CD4-positive, alpha-beta T cell treated with Interleukin-4 for 1 hour (primary cell): ENCODE measurements at places on chromosomes 11 and 22.

DNA sequence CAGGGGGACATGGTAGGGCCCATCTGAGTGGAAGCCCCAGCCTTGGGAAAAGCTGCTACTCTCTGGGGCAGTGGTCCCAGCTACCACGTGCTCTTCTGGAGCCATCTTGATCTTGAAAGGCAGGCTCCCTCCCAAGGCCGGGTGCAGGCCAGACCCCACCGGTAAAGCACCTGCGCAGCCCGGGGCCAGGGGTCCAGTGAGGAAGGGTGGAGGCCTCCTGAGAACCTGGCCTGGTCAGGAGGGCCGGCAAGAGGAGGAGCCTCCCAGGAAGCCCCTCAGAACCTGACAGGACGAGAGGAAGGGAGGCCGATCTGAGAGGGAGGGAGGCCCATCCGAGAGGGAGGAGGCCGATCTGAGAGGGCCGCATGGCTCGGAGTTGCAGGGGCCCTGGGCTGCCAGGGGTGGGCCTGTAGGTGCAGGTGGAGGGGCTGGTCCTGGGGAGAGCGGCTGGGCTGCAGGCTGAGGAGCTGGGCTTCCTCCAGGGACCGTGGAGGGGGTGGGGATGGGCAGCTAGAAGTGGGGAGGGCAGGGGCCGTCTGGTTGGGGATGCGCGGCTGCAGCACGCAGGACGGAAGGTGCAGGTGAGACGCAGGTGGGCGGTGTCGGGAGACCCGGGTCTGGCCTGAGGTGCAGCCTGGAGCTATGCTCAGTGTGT, 529 bp downstream of the GRAMD4 start:
- no peak for DNase-seq

DNA sequence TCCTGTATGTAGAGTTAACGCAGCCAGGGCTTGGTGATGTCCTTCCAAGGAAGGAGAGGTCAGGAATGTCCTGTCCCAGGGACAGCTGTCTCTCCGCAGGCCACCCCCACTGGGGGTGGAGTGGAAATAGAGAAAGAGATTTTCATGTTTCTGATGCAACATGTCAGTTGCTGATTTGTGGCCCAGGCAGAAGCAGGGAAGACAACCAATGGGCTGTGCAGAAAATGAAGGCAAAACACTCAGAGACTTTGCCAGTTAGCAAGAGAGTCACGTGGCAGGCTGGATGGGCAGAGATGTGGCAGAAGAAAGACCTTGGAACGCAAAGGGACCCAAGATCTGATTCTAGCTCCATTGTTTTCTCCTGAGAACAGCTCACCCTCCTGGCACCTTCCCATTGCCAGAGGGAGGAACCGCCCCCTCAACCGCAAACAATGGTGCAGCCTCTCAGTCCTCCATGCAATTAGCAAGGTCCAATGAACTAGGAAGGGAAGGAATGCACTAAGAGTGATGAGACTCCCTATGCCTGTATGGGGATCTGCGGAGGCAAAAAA, 71.0 kb downstream of the SYN3 start:
- DNase-seq, result no peak

- DNase-seq, result no peak
Measured at GRCh38 chr11:115939104-115939730, 435.0 kb upstream of the CADM1 start.

DNA sequence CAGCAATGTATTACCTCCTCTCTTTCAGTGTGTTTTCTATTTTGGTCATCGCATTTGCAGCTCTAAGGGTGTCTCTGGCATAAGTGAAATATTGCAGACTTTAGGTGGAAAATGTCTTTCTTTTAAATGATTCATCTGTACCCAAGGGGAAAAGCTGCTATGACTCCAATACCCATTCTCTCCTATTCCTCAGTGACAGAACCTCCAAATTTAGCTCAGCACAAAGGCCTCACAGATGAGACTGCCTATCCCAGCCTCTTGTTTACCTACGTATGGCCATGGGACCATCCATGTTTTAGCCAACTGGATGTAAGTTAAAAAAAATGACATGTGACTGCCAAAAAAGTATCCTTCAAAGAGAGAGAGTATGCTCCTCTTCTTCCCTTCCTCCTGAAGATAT, 7.9 kb downstream of the MTMR2 start:
- DNase-seq, result no peak

- no peak for DNase-seq
Measured at GRCh38 chr11:18054511-18055103, 8.5 kb upstream of the TPH1 start.

DNA sequence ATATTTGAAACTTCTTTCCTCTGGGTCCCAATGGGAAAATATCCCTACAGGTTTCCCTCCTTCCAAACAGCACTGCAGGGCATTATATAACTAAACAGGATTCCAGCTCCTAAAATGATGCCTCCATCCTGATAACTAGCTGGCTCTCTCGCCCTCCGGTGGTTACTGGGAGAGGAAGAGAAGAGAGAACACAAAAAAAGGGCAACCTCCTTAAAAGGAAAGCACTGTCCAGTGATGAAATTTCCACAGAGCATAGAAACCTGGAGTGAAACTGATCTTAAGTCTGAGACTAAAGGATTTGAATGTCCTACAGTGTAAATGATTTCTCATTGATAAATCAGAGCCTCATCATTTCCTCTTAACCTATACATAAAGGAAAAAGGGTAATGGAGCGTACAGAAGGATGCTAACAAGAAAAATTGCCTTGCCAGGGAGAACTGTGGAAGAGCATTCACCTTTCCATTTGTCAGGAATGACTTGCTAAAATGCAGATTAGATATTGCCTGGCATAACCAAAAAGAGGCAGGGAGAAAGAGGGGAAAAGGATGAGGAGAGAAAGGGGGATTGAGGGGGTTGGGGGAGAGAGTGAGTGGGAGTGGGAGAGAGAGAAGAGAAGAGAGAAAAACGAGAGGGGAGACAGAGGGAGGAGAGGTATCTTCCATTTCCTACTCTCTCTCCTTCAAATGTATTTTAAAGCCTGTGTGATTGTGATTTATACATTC, 121.3 kb downstream of the APOL5 start:
- no peak for DNase-seq

- DNase-seq, result no peak
Measured at GRCh38 chr11:124877631-124877909, 12.3 kb downstream of the ROBO3 start.

- peak; percentile 4 for DNase-seq
Measured at GRCh38 chr11:118046964-118047700, 29.7 kb upstream of the TMPRSS4 start.
